Stimulated activated naive B cell treated with anti-CD40 and anti-IgM and Interleukin-4, amounts not matched to agents 10 μg/mL and 1 μg/mL and 100 μg/mL, for 72 hours (primary cell): ENCODE measurements at places on chromosomes 4 and X.

GRCh38 chrX:150361070-150361776 is 1.9 kb upstream of the MAMLD1 start:
- H3K4me1 ChIP-seq, result peaks cover 17% of the 10 kb centered on the region
- H3K27ac ChIP-seq, result no peak overlapping the region
- no peaks in the 10 kb centered on the region for H3K36me3 ChIP-seq
- peak overlapping the region; percentile 84 for H3K4me3 ChIP-seq
- no peak for DNase-seq

GRCh38 chr4:109752525-109752924 is 22.7 kb upstream of the PLA2G12A start:
- no peak for DNase-seq
- no peaks in the 10 kb centered on the region for H3K4me1 ChIP-seq
- peaks cover 6% of the 10 kb centered on the region for H3K27me3 ChIP-seq
- no peak overlapping the region for H3K27ac ChIP-seq
- H3K36me3 ChIP-seq, result no peaks in the 10 kb centered on the region

DNA sequence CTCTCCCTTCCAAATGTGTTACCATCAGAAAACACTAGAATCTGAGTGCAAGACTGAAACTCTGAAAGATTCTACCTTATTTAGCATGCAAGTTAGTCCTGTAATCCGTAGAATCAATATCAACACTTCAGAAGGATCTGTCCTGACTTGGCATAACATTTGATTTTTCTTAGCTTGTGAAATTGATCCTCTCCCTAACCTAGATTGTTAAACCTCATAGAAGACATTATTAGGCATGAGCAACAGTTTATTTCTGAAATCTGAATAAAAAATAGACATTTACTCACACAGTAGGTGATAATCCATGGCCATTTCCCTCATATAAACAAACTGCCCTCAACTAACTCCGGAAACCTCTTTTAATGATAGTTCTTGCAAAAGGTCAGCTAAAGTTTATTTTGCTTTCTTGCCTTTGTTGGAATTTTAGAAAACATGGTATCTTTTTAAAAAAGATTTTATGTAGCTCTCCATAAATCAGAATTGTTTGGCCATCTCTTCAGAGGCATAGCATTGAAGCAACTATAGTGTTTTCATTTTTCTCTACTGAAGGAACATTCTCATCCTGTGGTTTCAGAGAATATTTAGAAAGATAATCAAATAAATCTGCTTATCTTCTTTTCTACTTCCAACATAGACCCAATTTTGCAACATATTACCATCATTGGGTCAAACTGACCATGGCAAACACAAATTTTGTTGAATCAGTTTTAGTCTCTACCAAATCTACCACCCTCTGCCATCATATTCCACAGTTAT is 38.5 kb upstream of the PDLIM5 start:
- DNase-seq, result no peak
- H3K36me3 ChIP-seq, result no peaks in the 10 kb centered on the region
- H3K4me3 ChIP-seq, result no peak overlapping the region

- no peaks in the 10 kb centered on the region for H3K36me3 ChIP-seq
- H3K4me1 ChIP-seq, result no peaks in the 10 kb centered on the region
- H3K4me3 ChIP-seq, result no peak overlapping the region
- DNase-seq, result no peak
- no peak overlapping the region for H3K27ac ChIP-seq
Observed at GRCh38 chr4:159422019-159422418, 319.1 kb downstream of the RAPGEF2 start.

- no peaks in the 10 kb centered on the region for H3K27me3 ChIP-seq
- no peaks in the 10 kb centered on the region for H3K36me3 ChIP-seq
- no peak overlapping the region for H3K4me3 ChIP-seq
- no peak overlapping the region for H3K27ac ChIP-seq
- H3K4me1 ChIP-seq, result no peaks in the 10 kb centered on the region
Observed at GRCh38 chrX:113305496-113305895, 464.9 kb upstream of the AMOT start.

- DNase-seq, result no peak
- peaks cover 40% of the 10 kb centered on the region for H3K27me3 ChIP-seq
- no peaks in the 10 kb centered on the region for H3K36me3 ChIP-seq
- no peak overlapping the region for H3K4me3 ChIP-seq
Observed at GRCh38 chrX:133983256-133983973, 2.0 kb downstream of the GPC3 start.

DNA sequence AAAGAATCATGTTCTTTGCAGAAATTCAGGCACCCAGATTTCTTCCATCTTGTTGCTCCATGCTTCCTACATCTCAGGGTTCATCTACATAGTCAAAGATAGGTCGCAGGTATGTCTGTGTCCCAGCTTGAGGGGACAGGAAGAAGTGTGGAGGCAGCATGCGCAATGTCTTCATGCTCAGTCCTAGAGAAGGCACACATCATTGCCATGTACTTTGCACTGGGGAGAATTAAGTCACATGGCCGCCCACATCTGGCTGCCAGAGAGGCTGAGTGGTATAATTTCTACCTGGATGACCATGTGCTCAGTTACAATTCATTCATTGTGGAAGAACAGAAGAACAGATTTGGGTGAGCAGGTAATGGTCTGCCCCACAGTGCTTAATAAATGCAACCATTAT is 54.1 kb downstream of the GAB1 start:
- peaks cover 8% of the 10 kb centered on the region for H3K36me3 ChIP-seq
- peak overlapping the region; percentile 2 for H3K4me3 ChIP-seq
- H3K4me1 ChIP-seq, result peaks cover 37% of the 10 kb centered on the region

- peaks cover 4% of the 10 kb centered on the region for H3K27me3 ChIP-seq
- H3K4me3 ChIP-seq, result no peak overlapping the region
- H3K4me1 ChIP-seq, result no peaks in the 10 kb centered on the region
- no peak for DNase-seq
Observed at GRCh38 chr4:20395160-20395773, 143.6 kb downstream of the SLIT2 start.

- peaks cover 33% of the 10 kb centered on the region for H3K27me3 ChIP-seq
- H3K4me3 ChIP-seq, result no peak overlapping the region
- H3K27ac ChIP-seq, result no peak overlapping the region
- no peak for DNase-seq
- H3K36me3 ChIP-seq, result no peaks in the 10 kb centered on the region
Observed at GRCh38 chr4:1061056-1061700, 49.8 kb downstream of the FGFRL1 start.

GRCh38 chrX:16695079-16695676 is 17.3 kb downstream of the CTPS2 start:
- no peak overlapping the region for H3K4me3 ChIP-seq
- H3K4me1 ChIP-seq, result no peaks in the 10 kb centered on the region
- H3K36me3 ChIP-seq, result peaks cover 7% of the 10 kb centered on the region
- peak; percentile 39 for DNase-seq

DNA sequence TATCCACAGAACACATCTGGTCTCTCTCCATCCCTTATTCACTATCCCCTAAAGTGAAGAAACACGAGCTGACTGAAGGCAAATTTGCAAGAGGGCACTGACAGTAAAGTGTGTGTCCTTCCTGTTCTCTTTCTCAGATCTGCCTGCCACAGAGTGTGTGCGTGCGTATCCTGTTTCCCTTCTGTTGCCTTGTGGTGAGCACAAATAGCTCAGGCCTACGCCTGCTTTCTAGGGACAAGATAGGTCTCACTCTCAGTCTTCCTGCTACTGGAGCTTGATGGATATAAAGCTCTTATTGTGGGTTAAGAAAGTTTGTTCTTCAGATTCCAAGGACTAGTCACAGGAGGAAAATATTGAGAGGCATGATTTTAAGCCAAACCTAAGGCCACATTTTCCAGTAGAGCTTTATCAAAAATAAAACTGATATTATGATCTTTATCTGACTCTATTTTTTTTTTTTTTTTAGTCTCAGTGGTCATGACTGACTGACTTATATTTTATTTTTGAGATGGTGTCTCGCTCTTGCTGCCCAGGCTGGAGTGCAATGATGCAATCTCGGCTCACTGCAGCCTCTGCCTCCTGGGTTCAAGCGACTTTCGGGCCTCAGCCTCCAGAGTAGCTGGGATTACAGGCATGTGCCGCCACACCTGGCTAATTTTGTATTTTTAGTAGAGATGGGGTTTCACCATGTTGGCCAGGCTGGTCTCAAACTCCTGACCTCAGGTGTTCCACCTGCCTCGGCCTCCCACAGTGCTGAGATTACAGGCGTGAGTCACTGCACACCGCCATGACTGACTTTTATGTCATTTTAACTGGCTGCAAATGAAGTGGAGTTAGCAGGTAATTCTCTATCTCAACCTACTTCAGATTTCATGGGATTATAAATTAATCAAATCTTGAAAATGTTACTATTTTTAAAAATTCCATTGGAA is 140.3 kb upstream of the SH3RF1 start:
- H3K4me1 ChIP-seq, result peaks cover 8% of the 10 kb centered on the region
- peaks cover 2% of the 10 kb centered on the region for H3K36me3 ChIP-seq
- peak overlapping the region; percentile 62 for H3K27ac ChIP-seq
- peak; percentile 45 for DNase-seq
- no peaks in the 10 kb centered on the region for H3K27me3 ChIP-seq

DNA sequence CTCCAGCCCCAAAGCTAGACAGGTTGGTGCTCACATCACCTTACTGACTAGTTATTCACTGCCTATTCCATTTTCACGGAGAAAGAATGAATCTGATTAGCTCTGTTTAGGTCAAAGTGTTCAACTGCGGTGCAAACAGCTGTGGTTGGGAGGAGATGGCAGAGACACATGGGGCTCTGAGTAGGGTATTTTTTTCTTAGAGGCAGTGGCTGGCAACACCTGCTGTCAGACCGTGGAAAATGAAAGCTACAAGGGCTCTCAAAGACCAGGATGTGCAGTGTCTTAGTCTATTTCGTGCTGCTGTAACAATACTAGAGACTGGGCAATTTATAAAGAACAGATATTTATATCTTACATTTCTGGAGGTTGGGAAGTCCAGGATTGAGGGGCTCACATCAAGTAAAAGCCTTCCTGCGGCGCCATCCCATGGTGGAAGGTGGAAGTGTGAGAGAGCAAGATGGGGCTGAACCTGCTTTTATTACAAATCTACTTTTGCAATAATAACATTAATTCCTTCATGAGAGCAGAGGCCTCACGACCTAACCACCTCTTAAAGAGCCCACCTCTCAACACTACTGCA is 10.6 kb downstream of the NYX start:
- no peaks in the 10 kb centered on the region for H3K36me3 ChIP-seq
- no peak overlapping the region for H3K27ac ChIP-seq
- no peak for DNase-seq
- no peaks in the 10 kb centered on the region for H3K4me1 ChIP-seq
- H3K4me3 ChIP-seq, result no peak overlapping the region
- no peaks in the 10 kb centered on the region for H3K27me3 ChIP-seq

DNA sequence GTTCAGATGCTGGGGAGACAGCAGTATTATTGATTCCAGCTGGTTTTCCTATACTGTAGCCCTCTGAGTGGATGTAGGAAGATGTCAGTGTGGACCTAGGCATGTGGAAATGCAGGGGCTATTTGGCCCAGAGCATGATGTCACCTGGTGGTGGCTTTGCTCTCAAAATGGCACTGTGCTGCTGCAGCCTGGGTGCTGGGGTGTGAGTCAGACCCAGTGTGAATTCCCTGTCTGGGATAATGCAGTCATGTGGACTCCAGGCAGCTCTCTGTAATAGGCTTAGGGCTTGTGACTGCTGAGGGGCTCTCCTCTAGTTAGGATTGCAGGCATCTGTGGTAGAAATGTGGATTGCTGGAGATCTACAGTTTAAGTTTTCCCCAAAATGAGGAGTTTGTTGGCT is 70.7 kb downstream of the DCAF8L2 start:
- no peaks in the 10 kb centered on the region for H3K4me1 ChIP-seq
- no peaks in the 10 kb centered on the region for H3K36me3 ChIP-seq
- no peak overlapping the region for H3K4me3 ChIP-seq
- no peaks in the 10 kb centered on the region for H3K27me3 ChIP-seq
- no peak overlapping the region for H3K27ac ChIP-seq

GRCh38 chr4:64777286-64777685 is 368.0 kb upstream of the TECRL start:
- H3K27me3 ChIP-seq, result no peaks in the 10 kb centered on the region
- H3K36me3 ChIP-seq, result no peaks in the 10 kb centered on the region
- no peaks in the 10 kb centered on the region for H3K4me1 ChIP-seq
- DNase-seq, result no peak
- H3K4me3 ChIP-seq, result no peak overlapping the region
- no peak overlapping the region for H3K27ac ChIP-seq

GRCh38 chrX:148741441-148741840 is 241.0 kb downstream of the AFF2 start:
- DNase-seq, result no peak
- H3K36me3 ChIP-seq, result no peaks in the 10 kb centered on the region
- no peak overlapping the region for H3K27ac ChIP-seq
- no peaks in the 10 kb centered on the region for H3K4me1 ChIP-seq
- no peak overlapping the region for H3K4me3 ChIP-seq

- H3K4me1 ChIP-seq, result peaks cover 58% of the 10 kb centered on the region
- no peak overlapping the region for H3K4me3 ChIP-seq
- H3K27me3 ChIP-seq, result no peaks in the 10 kb centered on the region
- DNase-seq, result no peak
Observed at GRCh38 chr4:102451266-102451665, 49.9 kb upstream of the NFKB1 start.

GRCh38 chr4:169052594-169052945 is 42.5 kb upstream of the CBR4 start:
- no peaks in the 10 kb centered on the region for H3K4me1 ChIP-seq
- H3K27ac ChIP-seq, result no peak overlapping the region
- no peak overlapping the region for H3K4me3 ChIP-seq
- H3K36me3 ChIP-seq, result no peaks in the 10 kb centered on the region
- DNase-seq, result no peak

GRCh38 chr4:137749466-137749865 is 217.2 kb upstream of the PCDH18 start:
- no peaks in the 10 kb centered on the region for H3K27me3 ChIP-seq
- H3K4me3 ChIP-seq, result no peak overlapping the region
- no peak overlapping the region for H3K27ac ChIP-seq
- no peaks in the 10 kb centered on the region for H3K4me1 ChIP-seq
- DNase-seq, result no peak

DNA sequence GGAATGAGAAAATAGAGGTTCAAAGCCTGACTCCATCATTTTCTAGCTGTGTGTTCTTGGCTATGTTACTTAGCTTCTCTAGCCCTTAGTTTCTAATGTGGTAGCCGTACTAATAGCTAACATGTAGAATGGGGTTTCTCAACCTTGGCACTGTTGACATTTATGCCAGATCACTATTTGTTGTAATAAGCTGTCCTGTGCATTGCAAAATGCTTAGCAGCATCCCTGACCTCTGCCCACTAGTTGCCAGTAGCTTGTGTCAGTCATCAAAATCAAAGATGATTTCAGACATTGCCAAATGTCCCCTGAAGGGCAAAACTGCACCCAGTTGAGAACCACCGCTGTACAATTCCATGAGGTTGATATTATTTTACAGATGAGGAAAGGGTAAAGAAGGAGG is 18.3 kb upstream of the ADAMTS3 start:
- H3K4me3 ChIP-seq, result no peak overlapping the region
- H3K36me3 ChIP-seq, result no peaks in the 10 kb centered on the region
- H3K27ac ChIP-seq, result no peak overlapping the region

- no peaks in the 10 kb centered on the region for H3K4me1 ChIP-seq
- DNase-seq, result no peak
- peaks cover 66% of the 10 kb centered on the region for H3K36me3 ChIP-seq
Observed at GRCh38 chr4:82848706-82849105, 42.2 kb downstream of the SEC31A start.
